Common myeloid progenitor, CD34-positive (primary cell): ENCODE measurements at places on chromosomes 5 and 9.
A peak's percentile ranks its signal among the peaks of the same experiment; 100 is the strongest.

- peak; percentile 20 for DNase-seq
Measured at GRCh38 chr5:140108093-140109017, 5.6 kb upstream of the PURA start.

GRCh38 chr9:89426384-89426961 lies 71.4 kb downstream of the SEMA4D start:
- peak; percentile 75 for DNase-seq

- DNase-seq, result no peak
Measured at GRCh38 chr5:52728224-52728623, 59.5 kb upstream of the ITGA1 start.

- DNase-seq, result no peak
Measured at GRCh38 chr5:169116961-169117461, 183.9 kb downstream of the SLIT3 start.

DNA sequence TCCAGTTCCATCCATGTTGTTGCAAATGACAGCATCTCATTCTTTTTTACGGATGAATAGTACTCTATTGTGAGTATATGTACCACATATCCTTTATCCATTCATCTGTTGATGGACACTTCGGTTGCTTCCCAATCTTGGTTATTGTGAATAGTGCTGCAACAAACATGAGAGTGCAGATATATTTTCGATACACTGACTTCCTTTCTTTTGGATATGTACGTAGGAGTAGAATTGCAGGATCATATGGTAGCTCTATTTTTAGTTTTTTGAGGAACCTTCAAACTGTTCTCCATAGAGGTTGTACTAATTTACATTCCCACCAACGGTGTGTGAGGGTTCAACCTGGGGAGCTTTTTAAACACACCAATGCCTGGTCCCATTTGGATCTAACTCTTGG lies 22.3 kb downstream of the GALNT12 start:
- DNase-seq, result no peak

DNA sequence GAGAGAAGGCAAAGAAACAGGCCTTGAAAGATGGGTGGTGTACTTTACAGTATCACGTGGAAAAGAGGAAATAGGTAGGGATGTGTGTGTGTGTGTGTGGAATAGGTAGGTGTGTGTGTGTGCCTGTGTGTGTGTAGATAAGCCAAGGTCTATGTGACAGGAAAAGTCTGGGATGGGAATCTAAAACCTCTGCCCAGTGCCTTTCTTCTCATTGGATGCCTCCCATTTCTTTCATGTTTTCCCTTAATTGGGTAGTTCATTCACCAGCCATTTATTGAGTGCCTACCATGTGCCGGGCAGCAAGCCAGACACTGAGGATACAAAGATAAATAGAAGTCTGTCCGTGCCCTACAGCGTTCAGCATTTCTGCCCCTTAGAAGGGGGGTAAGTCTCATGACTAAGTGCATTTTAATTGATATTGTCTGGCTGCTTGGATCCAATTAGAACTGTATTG lies 1.0 kb downstream of the URM1 start:
- peak; percentile 73 for DNase-seq

DNA sequence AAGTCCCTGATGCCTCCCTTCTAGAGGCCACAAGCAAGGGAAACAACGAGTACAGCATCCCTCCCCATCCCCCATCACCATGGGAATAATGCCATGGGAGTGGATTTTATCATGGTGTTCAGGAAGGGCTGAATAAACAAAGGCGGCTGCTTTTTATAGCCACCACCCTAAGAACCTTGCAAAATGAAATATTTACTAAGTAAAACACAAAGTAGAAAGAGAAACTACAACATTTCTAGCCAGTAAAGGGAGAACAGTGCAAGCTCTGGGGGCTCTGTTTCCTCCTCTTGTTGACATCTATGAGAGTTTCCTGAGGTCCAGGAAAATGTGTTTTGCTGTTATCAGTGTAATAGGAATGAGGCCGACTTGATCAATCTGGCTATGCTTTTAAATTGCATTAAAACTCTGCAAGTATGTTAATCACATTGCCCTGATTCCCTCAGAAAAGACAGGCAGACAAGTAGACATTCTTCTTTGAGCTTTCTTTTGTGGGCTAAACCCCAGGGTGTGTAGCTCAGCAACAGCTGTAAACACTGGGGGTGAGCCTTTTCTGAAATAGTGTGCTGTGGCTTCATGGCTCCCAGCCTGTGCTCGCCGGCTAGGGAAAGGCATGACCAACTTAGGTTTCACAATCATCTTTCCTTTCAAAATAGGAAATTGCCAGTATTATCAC lies 31.1 kb downstream of the SV2C start:
- no peak for DNase-seq

- DNase-seq, result no peak
Measured at GRCh38 chr9:8555762-8556500, 756.4 kb upstream of the DMAC1 start.

DNA sequence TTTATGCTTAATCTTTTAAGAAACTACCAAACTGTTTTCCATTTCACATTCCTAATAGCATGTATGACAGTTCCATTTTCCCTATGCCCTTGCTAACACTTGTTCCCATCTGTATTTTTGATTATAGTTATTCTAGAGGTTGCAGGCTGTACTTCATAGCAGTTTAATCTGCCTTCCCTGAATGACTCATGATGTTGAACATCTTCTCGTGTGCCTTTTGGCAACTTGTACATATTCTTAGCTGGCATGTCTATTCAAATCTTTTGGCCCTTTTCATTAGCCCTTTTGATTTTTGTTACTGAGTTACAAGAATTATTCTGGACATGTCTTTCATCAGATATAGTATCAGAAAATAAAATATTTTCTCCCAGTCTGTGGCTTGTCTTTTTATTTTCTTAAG lies 320.3 kb downstream of the DIRAS2 start:
- DNase-seq, result no peak

GRCh38 chr5:143138839-143139238 lies 264.6 kb downstream of the NR3C1 start:
- DNase-seq, result no peak

DNA sequence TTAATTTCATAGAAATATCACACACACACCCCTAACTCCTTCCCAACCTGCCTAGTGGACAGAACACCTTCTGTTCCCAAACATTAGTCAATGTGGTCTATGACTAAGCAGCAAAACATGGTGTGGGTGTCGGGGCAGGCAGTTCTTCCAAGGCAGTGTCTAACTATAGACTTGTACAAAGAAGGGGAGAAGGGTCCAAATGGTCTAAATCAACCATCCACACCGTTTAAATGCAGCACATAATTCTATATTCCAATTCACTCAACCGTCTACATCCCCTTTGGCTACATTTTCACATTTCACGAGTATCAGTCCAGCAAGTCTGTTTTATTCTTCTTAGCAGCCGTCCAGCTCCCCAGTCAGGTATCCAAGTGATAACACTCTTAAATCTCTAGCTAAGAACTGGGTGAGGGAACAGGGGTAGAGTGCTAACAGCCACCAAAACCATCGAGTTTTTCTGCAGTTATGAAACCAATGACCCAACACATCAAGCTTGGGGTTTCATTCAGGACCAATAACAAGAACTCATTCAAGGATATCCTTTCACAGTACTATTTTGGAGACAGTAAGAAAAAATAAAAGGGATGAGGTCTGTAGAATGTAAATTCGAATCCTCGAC lies 3.3 kb downstream of the ZNF608 start:
- DNase-seq, result peak; percentile 17

GRCh38 chr9:81423589-81424326 lies 265.6 kb downstream of the TLE1 start:
- DNase-seq, result no peak

DNA sequence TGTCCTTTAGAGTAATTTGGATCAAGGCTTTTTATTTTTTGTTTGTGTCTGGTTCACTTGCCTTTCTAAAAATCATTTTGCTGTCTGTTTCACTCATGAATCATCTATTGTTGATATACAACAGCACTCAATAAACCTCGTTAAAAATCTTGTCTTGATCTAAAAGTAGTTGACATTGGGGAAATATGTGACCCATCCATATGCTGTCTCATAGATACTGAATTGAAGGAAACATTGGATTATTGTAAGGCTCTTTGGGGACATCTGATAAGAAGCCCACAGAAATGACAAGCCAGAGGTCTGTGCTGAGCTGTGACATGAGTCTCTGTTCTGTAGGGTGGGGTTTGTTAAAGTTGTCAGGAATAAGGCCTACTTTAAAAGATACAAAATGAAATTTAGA lies 208.0 kb downstream of the PDZD2 start:
- DNase-seq, result no peak

GRCh38 chr5:131281133-131281867 lies 17.4 kb downstream of the CDC42SE2 start:
- no peak for DNase-seq

DNA sequence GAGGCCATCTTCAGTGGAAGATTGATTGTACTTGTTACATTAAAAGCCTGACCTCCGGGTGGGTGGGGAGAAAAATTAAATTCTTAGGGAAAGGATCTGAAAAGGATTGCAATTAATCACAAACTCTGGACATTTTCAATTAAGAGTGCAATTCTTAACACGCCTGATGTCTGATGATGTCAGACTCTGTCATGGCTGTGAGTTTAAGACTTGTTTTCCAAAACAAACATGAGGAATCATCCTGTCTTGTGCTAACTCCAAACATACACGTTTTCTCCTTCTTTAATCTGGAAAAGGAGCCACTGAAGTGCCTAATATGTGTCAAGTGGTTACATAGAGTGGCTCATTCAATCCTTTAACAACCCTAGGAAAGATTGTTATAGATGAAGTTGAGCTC lies 60.4 kb upstream of the SMIM23 start:
- no peak for DNase-seq

GRCh38 chr9:137251490-137252268 lies 593 bp downstream of the STPG3 start:
- DNase-seq, result no peak

GRCh38 chr5:143217804-143218160 lies 185.7 kb downstream of the NR3C1 start:
- DNase-seq, result no peak

DNA sequence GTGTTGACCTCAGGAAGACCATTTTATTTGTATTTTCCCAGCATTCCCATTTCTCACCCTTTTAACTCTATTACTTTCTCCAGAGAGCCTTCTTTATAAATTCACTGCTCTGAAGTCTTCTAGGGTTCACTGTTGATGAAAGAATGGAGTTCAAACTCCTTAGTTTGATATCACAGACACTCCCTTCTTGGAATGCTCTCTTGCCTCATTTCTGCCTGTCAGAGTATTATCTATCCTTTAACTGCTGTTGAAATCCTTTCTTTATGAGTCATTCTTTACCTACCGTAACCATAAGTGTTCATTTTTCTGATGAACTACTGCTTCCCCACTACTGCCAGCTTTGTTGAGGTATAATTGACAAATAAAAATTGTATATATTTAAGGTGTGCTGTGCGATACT lies 4.3 kb downstream of the RIC1 start:
- no peak for DNase-seq
